ENCODE measurements at places on chromosomes 12 and 14.

DNA sequence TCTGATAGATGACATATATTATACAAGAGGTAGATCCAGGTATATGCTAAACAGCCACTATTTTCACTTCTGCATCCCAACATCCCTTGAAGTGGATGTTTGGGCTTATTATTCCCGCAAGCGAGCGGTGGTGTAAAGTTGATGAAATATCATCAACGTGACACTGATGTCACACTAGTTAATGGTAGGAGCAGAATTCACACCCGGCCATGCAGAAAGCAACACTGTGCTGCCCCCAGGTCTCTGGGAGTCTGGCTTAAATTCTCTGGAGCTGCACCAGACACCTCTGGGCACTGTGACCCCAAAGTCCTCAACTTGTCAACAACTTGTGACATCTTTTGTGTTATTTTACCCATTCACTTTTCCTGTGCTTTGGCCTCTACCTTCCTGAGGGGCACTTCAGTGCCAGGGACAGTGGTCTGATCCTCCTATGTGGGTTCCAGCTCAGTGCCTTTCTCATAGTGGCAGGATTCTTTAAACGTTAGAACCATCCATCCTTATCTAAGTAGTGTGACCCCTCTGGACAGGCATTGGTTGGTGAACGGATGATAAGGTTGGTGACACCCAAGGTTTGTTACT is 952 bp downstream of the DRAM1 start:
- DNase-seq: no peak

GRCh38 chr12:68403711-68404110 is 71.5 kb upstream of the MDM1 start:
- DNase-seq: no peak

GRCh38 chr12:4858386-4858785 is 51.3 kb upstream of the KCNA1 start:
- no peak for DNase-seq

GRCh38 chr12:128852885-128853599 is at the start of gene GLT1D1:
Gene GLT1D1 (plus strand): TSS chr12:128853478. CDS start chr12:128853582, 104 bp downstream.
- DNase-seq: no peak

GRCh38 chr14:58587271-58587670 is 50.5 kb upstream of the DACT1 start:
- DNase-seq: no peak

DNA sequence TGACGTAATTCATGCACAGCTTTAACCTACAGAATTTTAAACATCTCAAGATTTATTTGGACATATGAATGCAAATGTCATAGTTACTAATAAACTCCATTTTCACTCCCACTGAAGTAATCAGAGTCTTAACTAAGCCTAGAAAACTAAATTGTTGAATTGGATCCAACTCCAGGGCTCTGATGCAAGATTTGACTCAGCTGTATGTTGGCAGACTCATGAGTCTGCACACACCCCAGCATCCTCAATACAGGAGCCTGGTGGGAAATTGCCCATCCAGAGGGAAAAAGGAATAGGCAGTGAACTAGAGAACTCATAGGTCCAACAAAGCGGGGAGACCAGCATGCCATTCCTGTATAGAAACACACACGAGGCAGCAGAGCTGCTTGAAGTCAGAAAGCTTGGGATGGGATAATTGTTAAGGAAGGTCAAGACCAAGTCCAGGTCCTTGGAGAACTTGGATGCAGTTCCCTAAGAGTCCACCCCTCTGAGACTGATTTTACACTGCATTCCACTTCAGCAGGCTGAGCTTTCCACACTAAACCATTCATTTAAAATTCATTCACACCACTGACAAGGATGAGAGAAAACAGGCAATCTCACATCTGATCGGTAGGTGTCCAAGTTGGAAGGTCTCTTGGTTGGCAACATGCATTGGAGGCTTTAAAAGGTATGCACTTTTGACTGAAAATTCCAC is 14.4 kb downstream of the TMTC1 start:
- DNase-seq: no peak

- DNase-seq: no peak
These were observed 210.9 kb upstream of the ARID2 start for GRCh38 chr12:45518291-45519235.

DNA sequence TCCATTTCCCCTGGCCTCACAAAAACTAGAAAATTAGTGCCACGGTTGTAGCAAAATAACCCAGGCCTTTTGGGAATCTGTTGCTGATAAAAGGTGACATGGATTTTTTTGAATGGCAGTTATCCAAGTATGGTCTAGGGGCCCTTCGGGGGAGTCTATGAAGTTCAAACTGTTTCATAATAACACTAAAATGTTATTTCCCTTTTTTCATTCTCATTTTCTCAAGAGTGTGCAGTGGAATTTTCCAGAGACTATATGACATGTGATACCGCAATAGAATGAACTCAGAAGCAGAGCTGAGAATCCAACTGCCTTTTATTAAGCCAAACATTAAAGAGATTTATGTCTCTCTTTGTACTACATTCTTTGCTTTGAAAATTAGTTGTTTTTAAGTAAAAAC is 26.9 kb downstream of the GSTZ1 start:
- DNase-seq: no peak

DNA sequence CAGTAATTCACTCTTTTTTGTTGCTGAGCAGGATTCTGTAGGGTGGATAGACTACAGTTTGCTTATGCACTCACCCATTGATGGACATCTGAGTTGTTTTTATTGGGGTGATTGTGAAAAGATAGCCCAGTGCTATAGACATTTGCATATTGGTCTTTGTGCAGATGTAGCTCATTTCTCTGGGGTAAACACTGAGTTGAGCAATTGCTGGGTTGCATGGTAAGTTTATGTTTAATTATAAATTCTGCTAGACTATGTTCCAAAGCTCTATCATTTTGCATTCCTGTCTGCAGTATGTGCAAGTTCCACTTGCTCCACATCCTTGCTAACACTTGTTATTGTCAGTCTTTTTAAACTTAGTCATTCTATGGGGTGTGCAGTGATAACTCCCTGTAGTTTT is 65.4 kb upstream of the RFLNA start:
- DNase-seq: no peak

- no peak for DNase-seq
These were observed 8.9 kb downstream of the C3AR1 start for GRCh38 chr12:8057306-8057705.

GRCh38 chr14:91409928-91410718 is 7.5 kb downstream of the CCDC88C start:
- no peak for DNase-seq

Data from dorsolateral prefrontal cortex (tissue), 122 donors.